ENCODE measurements at places on chromosomes 1 and 21.

DNA sequence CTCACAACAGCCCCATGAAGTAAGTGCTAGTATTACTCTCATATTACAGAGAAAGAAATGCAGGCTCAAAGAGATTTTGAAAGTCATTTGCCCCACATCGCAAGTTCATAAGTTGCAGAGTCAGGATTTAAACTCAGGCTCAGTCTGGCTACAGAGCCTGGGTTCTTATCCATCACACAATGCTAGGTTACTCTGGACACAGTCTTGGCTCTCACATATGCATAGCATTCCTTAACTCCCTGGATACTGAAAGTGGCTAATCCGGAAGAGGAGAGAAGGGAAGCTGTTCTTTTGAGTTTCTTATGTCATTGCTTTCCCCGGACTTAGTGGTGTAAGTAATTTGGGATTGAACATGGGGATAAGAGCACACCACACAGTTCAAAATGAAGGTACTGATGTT lies 357.4 kb upstream of the PLXNA2 start:
- DNase-seq, result no peak

- no peak for DNase-seq
Observed at GRCh38 chr1:118863688-118864087, 124.5 kb downstream of the TBX15 start.

DNA sequence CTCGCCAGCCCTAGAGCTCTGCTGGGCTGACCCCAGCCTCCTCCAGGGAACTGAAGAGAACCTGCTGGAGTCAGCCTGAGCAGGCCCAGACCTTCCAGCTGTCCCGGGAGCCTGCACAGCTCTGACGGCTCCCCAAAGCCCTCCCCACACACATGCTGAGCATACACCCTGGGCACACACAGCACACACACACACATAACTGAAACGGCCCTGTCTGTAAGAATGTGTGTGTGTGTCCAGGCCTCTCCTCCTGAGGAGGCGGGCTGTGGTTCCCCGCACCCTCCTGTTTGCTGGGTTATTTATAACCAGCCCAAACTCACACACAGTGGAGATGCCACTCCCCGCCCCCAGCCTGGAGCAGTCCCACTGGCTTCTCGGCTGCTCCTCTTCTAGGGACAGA lies 20.2 kb downstream of the SDC3 start:
- DNase-seq, result no peak

GRCh38 chr21:45611296-45611695 lies 32.2 kb upstream of the PCBP3 start:
- DNase-seq, result no peak

DNA sequence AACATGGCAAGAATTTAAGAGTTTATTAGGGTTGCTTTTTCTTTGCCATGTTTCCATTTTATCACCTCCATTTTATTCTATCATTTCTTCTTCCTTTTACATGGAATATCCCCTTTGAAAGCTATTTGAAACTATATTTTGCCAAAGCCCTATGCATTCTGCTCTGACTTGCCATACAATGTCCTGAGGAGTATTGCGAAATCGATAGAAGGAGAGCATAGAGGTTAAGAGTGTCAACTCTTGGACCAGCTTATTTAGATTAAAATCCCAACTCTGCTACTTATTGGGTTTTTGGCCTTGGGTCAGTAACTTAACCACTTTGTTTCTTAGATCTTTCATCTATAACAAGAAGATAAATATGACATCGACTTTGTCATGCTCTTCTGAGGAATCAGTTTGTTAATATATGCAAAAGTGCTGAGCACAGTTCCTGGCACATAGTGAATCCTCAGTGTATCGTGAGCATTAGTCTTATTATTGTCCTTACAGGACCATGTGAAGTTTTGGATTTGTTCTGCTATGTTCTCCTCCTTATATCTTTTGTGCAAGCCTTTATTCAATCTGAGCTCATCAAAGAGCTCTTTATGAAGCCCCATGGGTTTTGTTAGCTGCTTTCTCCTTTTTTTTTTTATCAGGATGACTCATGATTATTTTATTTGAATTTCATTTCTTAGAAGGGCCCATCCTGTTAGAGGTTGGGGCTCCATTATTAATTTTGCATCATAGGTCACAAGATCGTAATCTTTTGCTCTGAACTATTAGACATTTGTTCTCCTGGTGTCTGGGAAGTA lies 17.6 kb downstream of the ACKR1 start:
- DNase-seq, result no peak

DNA sequence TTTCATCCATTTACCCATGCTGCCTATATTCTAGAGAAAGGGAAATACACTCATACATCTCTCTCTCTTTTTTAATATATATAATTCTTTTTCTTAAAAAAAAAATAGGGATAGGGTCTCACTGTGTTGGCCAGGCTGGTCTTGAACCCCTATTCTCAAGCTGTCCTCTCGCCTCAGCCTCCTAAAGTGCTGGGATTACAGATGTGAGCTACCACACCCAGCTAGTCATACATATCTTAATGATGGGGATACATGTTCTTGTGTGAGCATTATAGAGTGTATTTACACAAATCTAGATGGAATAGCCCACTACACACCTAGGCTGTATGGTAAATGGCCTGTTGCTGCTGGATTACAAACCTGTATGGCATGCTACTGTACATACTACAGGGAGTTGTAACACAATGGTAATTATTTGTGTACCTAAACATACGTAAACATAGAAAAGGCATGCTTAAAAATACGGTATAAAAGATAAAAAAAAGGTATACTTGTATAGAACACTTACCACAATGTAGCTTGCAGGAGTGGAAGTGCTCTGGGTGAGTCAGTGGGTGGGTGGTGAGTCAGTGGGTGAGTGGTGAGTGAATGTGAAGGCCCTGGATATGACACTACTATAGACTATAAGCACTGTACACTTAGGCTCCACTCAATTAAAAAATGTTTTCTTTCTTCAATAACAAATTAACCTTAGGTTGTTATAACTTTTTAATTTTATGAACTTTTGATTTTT lies 72.9 kb downstream of the IVNS1ABP start:
- DNase-seq, result peak; percentile 59

- DNase-seq, result no peak
Observed at GRCh38 chr1:206892351-206892984, 4.8 kb upstream of the IL24 start.

GRCh38 chr21:34667761-34668160 lies 1.0 kb upstream of the CLIC6 start:
- DNase-seq, result no peak

- no peak for DNase-seq
Observed at GRCh38 chr1:235391874-235392273, 24.6 kb downstream of the TBCE start.

DNA sequence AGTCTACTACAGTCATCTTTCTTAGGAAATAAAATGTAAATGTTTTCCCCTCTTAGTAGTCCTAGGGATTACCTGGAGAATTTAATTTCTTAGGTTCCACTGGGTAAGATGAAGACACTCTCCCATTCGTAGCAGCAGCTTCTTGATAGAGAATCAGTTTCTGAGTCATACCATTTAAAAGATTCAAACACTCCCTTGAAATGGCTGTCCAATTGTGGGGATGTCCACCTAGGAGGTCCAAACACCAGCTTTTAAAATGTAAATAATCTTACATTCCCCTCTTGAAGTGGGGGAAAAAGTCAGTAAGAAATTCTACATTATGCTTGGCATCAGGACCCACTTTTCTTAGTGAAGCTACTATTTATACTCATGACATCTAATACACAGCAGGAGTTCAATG lies 37.5 kb downstream of the NDC1 start:
- no peak for DNase-seq

DNA sequence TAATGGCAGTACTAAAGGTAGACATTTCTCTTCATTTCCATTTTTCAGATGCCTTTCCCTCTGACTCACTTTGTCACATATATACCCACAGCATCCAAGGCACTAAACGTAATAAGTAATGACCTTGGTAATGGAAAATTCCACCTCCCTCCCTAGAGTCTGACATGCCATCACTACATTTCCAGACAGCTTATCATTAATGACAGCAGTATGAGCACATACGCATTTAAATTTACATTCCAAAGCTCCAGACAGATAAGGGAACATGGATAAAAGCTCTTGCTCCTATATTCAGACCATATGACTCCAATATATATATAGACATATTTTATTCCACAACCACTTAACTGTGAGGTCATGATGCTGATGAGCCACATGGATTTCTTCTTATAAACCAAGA lies 191.7 kb upstream of the GORAB start:
- DNase-seq, result no peak

DNA sequence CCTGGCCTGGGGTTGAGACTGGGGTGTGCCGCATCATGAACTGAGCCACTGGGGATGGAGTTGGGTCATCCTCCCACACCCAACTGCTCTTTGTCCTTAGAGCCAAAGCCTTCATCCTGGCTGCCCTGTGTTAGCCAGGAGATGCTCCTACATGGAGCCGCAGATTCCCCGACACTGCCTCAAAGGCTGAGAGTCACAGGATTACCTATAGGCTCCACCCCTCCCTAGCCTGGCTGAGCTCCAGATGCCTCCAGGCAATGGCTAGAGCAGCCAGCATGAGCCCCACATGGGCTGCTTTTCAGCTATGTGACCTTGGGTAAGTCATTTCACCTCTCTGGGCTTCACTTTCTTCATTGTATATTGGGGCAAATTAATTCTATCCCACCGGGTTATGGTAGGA lies 119.9 kb upstream of the POU3F1 start:
- DNase-seq, result no peak

DNA sequence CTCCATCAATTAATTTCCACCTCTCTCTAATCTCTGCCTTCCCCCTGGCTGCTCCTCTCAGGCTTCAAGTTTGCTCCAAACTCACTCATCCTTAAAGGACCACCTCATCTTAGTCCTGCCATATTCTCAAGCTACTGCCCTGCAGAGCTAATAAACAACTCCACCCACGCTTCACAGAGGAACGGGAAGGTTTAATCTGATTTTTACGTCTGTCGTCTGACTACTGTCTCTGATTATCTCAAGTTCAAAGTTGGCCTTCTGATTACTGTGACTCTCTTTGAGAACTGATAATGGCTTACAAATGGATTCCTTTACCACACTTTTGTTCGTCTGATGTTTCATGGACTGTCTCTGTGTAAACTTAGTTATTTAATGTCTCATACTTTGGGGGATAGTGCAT lies 7.6 kb upstream of the CPT2 start:
- no peak for DNase-seq

- no peak for DNase-seq
Observed at GRCh38 chr1:178664278-178664677, 60.8 kb upstream of the RALGPS2 start.

GRCh38 chr1:22906968-22907367 lies 65.7 kb downstream of the LACTBL1 start:
- no peak for DNase-seq

GRCh38 chr1:172351754-172352161 lies 68.7 kb upstream of the C1orf105 start:
- no peak for DNase-seq

- DNase-seq, result no peak
Observed at GRCh38 chr1:27000090-27000816, 6.8 kb downstream of the TRNP1 start.

- no peak for DNase-seq
Observed at GRCh38 chr1:174702011-174702410, 254.2 kb downstream of the GPR52 start.

- no peak for DNase-seq
Observed at GRCh38 chr1:100267284-100267683, 1.3 kb downstream of the RTCA start.

DNA sequence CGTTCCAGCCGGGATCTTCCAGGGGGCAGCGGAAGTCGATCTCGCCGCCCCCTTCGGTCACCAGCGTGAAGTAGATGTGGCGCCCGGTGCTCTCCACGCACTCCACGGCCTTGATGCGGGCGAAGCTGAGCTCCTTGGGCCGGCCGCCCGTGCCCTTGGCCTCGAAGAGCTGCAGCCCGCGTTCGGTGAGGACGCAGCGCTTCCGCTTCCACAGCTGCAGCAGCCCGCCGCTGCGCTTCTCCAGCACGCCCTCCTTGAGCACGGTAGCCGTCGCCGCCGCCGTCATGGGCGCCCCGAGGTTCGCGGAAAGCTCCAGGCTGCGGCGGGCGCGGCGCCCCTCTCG lies 516 bp downstream of the PHLDA3 start:
- no peak for DNase-seq

- no peak for DNase-seq
Observed at GRCh38 chr1:246039584-246039983, 467.5 kb downstream of the SMYD3 start.

DNA sequence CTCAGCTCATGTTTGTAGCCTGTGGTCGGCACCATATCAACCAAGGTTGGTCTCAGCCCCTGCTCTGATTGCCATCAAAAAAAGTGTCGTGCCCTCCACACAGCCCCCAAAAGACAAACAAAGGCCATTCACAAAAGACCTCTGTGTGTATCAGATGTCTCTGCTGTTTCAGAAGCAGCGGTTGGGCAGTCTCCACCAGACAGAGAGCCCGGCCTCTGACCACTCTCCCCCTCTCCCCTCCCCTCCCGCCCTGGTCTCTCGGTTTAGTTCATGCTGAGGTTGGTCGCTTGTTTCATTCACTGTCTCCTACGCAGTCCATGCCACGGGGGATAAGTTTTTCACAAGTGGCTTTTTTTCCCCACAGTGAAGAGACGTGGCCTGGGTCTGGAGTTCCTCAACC lies 27.1 kb downstream of the ACTA1 start:
- DNase-seq, result no peak

DNA sequence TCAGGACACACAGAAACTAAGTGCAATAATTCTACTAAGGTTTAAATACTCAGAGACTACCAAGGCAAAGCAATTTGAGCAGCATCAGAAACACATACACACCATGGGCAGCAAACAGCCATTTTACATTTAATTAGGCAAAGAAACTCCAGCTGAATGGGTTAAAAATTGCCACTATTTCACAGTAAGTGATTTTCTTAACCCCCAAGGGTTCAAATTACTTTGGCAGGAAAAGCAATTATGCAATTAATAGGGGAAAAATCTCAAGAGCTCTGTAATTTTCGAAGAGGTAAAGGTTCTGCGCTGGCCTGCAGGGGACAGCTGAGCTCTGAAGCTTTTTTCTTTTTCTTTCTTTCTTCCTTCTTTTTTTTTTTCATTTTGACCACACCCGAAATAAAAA lies 206.2 kb upstream of the RRP15 start:
- no peak for DNase-seq

DNA sequence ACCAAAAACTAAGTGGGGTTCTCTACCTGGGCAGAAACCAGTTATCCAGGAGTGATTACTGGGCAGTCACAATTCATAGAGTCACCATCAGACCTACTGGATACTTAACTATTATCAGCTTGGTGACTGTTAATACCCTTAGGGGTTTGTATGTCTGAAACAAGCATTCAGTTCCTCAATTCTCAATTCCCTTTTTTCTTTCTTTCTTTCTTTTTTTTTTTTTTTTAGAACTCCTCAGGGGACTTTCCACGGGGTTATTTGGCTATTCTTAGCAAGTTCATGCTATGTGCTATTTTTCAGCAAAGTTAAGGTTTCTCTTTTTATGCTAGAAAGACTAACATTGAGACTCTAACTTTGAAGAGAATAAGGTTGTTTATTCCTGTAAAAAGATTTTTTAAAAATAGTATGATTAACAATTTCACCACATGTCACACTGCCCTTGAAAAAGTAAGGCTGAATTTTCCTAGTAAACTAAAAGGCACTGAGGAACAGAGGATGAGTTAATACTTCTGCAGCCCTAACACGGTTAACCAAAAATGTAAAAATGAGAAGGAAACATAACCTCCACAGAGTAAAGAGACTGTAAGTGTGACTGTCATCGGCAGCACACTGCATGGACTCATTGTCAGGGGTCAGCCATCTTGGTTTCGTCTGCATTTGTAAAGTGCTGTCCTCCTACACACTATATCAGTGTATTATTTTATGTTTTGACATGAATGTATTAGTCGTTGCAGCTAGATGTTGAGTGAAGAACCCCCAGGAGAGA lies 310.2 kb downstream of the NTNG1 start:
- no peak for DNase-seq
